ENCODE measurements at places on chromosomes 4 and X. TPM values are rescaled to one million over a fixed set of nuclear protein-coding genes. Genes with fewer than 3 reads are reported as not detected.
A peak's percentile ranks its signal among the peaks of the same experiment; 100 is the strongest.

Gene SPINK2
- total RNA-seq = not detected

Gene CENPU
- 2.1 TPM for total RNA-seq

Gene RTL3
- total RNA-seq = 0.52 TPM

Gene MAGEB2
- not detected for total RNA-seq

Gene SLC16A2
- total RNA-seq = 2.9 TPM

Gene CPZ
- total RNA-seq = 0.66 TPM

Gene UGT2B10
- not detected for total RNA-seq

- H3K4me3 ChIP-seq = no peak within 1 kb of the TSS
- H3K4me1 ChIP-seq = no peaks in the 10 kb centered on the region
- no peak within 1 kb of the TSS for H3K27ac ChIP-seq
- no peaks in the 10 kb centered on the region for H3K27me3 ChIP-seq
Observed at GRCh38 chrX:78327370-78328086, at the start of gene CYSLTR1. Gene CYSLTR1 (minus strand): TSS chrX:78327611. CDS start chrX:78273746, 53,865 bp downstream.

- no peak overlapping the region for H3K4me3 ChIP-seq
- no peaks in the 10 kb centered on the region for H3K4me1 ChIP-seq
- DNase-seq = no peak
- no peaks in the 10 kb centered on the region for H3K36me3 ChIP-seq
- H3K27me3 ChIP-seq = no peaks in the 10 kb centered on the region
Observed at GRCh38 chr4:96675896-96676295, 836.0 kb downstream of the PDHA2 start.

DNA sequence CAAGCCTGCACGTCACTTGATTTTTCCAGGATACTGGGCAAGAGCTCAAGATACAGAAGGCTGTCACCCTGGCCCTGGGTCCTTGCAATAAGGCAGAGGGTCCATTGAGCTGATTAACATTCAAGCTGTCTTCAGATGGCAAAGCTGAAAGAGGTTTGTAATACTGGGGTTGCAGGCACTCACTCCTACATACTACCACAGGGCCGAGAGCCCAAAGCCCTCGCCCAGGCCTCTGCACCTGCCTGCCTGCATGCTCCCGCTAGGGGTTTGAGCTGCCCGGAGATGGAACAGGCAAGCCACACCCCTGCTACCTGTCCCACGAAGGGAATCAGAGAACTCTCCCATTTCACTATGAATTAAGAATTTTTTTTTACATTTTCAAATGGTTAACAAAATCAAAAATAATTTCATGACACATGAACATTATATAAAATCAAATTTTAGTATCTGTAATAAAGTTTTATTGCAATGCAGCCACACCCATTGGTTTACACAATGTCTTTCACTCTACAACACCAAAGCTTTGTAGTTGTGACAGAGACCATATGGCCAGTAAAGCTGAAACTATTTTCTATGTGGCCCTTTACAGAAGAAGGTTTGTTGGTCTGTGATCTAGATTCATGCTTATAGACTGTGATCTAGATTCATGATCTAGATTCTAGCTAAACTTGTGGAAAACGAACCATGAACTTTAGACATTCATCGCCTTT lies 530.4 kb upstream of the IGFBP7 start:
- H3K27me3 ChIP-seq = no peaks in the 10 kb centered on the region
- no peak overlapping the region for H3K4me3 ChIP-seq
- no peak overlapping the region for H3K27ac ChIP-seq
- no peaks in the 10 kb centered on the region for H3K36me3 ChIP-seq

DNA sequence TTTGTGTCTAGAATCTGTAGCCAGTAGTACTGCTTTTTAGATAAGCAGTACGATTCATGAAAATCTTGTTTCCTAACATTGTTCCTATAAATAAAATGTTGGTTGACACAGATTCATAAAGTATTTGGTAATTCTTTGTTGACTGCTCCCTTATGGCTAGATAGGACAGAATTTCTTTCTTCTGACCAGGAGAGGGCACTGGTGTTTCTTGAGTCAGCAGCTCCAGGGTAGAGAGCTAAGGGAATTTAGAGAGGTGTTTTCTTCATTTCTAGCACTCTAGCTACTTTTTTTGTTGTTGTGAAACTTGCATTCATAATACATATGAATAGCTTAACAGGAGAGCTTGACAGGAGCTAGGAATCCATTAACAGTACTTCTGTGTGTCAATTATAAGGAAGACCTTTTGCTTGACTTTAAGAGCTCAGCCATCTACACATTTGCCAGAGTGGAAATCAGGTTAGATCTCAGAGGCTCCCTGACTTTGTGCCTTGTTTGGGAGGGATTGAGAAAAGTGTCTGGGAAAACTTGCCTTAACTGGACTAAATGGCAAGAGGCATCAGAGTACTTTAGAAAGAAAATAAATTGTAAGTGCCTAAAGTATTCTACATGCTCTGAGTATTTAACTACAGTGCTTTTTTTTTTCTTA lies 756.1 kb downstream of the SH3BGRL start:
- DNase-seq = no peak
- H3K4me1 ChIP-seq = no peaks in the 10 kb centered on the region
- no peak overlapping the region for H3K4me3 ChIP-seq
- no peak overlapping the region for H3K27ac ChIP-seq
- H3K27me3 ChIP-seq = no peaks in the 10 kb centered on the region
- H3K36me3 ChIP-seq = no peaks in the 10 kb centered on the region

- no peaks in the 10 kb centered on the region for H3K27me3 ChIP-seq
- no peaks in the 10 kb centered on the region for H3K36me3 ChIP-seq
- H3K4me3 ChIP-seq = no peak overlapping the region
- DNase-seq = no peak
Observed at GRCh38 chr4:7157666-7158065, 34.7 kb upstream of the SORCS2 start.

DNA sequence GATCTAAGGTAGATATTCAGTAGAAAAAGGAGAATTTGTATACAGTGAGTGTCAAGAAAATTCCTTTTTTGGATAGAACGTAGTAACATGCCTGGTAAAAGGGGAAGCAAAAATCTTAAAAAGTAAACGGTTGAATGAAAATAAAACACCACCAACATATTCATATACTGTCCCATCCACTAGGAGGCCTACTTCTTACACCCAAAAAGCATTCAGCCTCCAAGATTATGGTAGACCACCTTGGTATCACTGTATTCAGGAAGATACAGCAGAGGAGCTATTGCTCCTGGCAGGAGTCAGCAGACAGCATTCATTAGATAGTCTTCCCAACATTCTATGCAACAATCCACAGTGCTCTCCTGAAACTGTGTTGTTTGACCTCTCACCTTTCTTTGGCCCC lies 274.6 kb upstream of the MAGEB2 start:
- DNase-seq = no peak
- no peaks in the 10 kb centered on the region for H3K4me1 ChIP-seq
- H3K36me3 ChIP-seq = no peaks in the 10 kb centered on the region
- no peak overlapping the region for H3K4me3 ChIP-seq

GRCh38 chrX:18440835-18441234 lies 15.4 kb downstream of the CDKL5 start:
- no peak for DNase-seq
- no peak overlapping the region for H3K27ac ChIP-seq
- H3K27me3 ChIP-seq = no peaks in the 10 kb centered on the region
- H3K4me1 ChIP-seq = no peaks in the 10 kb centered on the region

GRCh38 chr4:133592106-133592505 lies 443.0 kb downstream of the PCDH10 start:
- no peaks in the 10 kb centered on the region for H3K36me3 ChIP-seq
- no peak for DNase-seq
- H3K27me3 ChIP-seq = no peaks in the 10 kb centered on the region
- H3K4me3 ChIP-seq = no peak overlapping the region

GRCh38 chr4:53747401-53747800 lies 156.1 kb upstream of the LNX1 start:
- no peak overlapping the region for H3K4me3 ChIP-seq
- no peaks in the 10 kb centered on the region for H3K4me1 ChIP-seq
- no peaks in the 10 kb centered on the region for H3K36me3 ChIP-seq
- no peak for DNase-seq

- H3K4me1 ChIP-seq = no peaks in the 10 kb centered on the region
- H3K4me3 ChIP-seq = no peak overlapping the region
- no peak overlapping the region for H3K27ac ChIP-seq
- no peaks in the 10 kb centered on the region for H3K36me3 ChIP-seq
Observed at GRCh38 chrX:82163701-82164100, 961.8 kb downstream of the SH3BGRL start.

- no peaks in the 10 kb centered on the region for H3K27me3 ChIP-seq
- H3K4me1 ChIP-seq = no peaks in the 10 kb centered on the region
- no peak overlapping the region for H3K4me3 ChIP-seq
- H3K27ac ChIP-seq = no peak overlapping the region
Observed at GRCh38 chr4:41600243-41600912, 62.4 kb downstream of the LIMCH1 start.

GRCh38 chr4:91113130-91113706 lies 986.0 kb downstream of the CCSER1 start:
- H3K27ac ChIP-seq = no peak overlapping the region
- no peaks in the 10 kb centered on the region for H3K36me3 ChIP-seq
- no peak overlapping the region for H3K4me3 ChIP-seq
- H3K4me1 ChIP-seq = no peaks in the 10 kb centered on the region

DNA sequence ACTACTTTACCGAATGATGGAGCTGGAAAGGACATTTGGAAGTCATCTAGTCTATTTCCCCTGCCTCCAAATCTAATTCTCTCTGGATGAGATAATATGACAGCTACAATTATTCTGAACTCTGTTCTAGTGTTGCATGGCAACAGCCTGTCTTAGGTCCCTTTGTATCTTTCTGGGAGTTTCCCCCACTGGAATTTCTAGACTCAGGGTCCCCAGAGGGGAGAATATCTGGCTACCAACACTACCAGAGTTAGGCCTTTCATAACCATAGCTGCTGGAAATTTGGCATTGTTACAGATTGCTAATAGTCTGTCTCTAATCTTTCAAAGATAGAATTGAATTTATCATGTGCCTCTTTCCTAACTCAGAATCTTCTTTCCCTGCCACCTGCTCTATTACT lies 4.5 kb downstream of the MSN start:
- no peak overlapping the region for H3K27ac ChIP-seq
- H3K36me3 ChIP-seq = no peaks in the 10 kb centered on the region
- no peak overlapping the region for H3K4me3 ChIP-seq

- H3K4me3 ChIP-seq = no peak overlapping the region
- no peaks in the 10 kb centered on the region for H3K36me3 ChIP-seq
- no peaks in the 10 kb centered on the region for H3K27me3 ChIP-seq
- peaks cover 27% of the 10 kb centered on the region for H3K4me1 ChIP-seq
Observed at GRCh38 chrX:110277609-110278008, 40.3 kb downstream of the AMMECR1 start.

DNA sequence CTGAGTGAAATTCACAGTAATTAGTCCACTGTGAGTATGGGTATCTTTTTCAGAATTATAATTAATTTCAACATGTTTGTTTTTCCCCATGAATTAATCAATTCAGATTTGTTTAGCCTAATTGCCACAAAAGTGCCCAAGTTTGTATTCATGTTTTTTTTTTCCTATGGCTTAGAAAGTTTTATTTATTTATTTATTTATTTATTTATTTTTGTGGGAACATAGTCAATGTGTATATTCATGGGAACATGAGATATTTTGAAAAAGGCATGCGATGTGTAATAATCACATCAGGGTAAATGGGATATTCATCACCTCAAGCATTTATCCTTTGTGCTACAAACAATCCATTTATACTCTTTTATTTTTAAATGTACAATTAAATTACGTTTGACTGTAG lies 475.3 kb downstream of the ADGRL3 start:
- DNase-seq = no peak
- no peaks in the 10 kb centered on the region for H3K27me3 ChIP-seq
- H3K36me3 ChIP-seq = no peaks in the 10 kb centered on the region
- H3K4me3 ChIP-seq = no peak overlapping the region
- H3K4me1 ChIP-seq = no peaks in the 10 kb centered on the region

- no peak overlapping the region for H3K4me3 ChIP-seq
- H3K36me3 ChIP-seq = no peaks in the 10 kb centered on the region
- no peak overlapping the region for H3K27ac ChIP-seq
- H3K27me3 ChIP-seq = no peaks in the 10 kb centered on the region
Observed at GRCh38 chrX:85941275-85941674, 106.1 kb downstream of the CHM start.

- no peak overlapping the region for H3K27ac ChIP-seq
- no peak for DNase-seq
- H3K4me1 ChIP-seq = peaks cover 8% of the 10 kb centered on the region
- no peaks in the 10 kb centered on the region for H3K36me3 ChIP-seq
Observed at GRCh38 chrX:56800801-56801200, 71.8 kb downstream of the NBDY start.

GRCh38 chr4:54446581-54446980 lies 211.2 kb upstream of the KIT start:
- H3K27ac ChIP-seq = no peak overlapping the region
- no peaks in the 10 kb centered on the region for H3K27me3 ChIP-seq
- no peak overlapping the region for H3K4me3 ChIP-seq
- H3K4me1 ChIP-seq = no peaks in the 10 kb centered on the region
- no peaks in the 10 kb centered on the region for H3K36me3 ChIP-seq

- no peak for DNase-seq
- no peaks in the 10 kb centered on the region for H3K27me3 ChIP-seq
- H3K27ac ChIP-seq = no peak overlapping the region
- H3K4me3 ChIP-seq = no peak overlapping the region
Observed at GRCh38 chr4:125389713-125390112, 75.0 kb downstream of the FAT4 start.

- H3K4me1 ChIP-seq = no peaks in the 10 kb centered on the region
- H3K4me3 ChIP-seq = no peak overlapping the region
- H3K27me3 ChIP-seq = no peaks in the 10 kb centered on the region
- peak; percentile 37 for DNase-seq
- no peaks in the 10 kb centered on the region for H3K36me3 ChIP-seq
- no peak overlapping the region for H3K27ac ChIP-seq
Observed at GRCh38 chrX:96372313-96373046, 312.2 kb upstream of the DIAPH2 start.

GRCh38 chrX:87518504-87518903 lies 902 bp downstream of the KLHL4 start:
- no peaks in the 10 kb centered on the region for H3K4me1 ChIP-seq
- H3K4me3 ChIP-seq = no peak overlapping the region
- H3K27ac ChIP-seq = no peak overlapping the region
- no peak for DNase-seq

GRCh38 chr4:28117084-28117682 lies 1256.5 kb downstream of the STIM2 start:
- H3K4me1 ChIP-seq = no peaks in the 10 kb centered on the region
- no peaks in the 10 kb centered on the region for H3K36me3 ChIP-seq
- no peak for DNase-seq
- no peak overlapping the region for H3K27ac ChIP-seq
- no peaks in the 10 kb centered on the region for H3K27me3 ChIP-seq
- H3K4me3 ChIP-seq = no peak overlapping the region

- H3K36me3 ChIP-seq = no peaks in the 10 kb centered on the region
- H3K4me3 ChIP-seq = no peak overlapping the region
- no peak overlapping the region for H3K27ac ChIP-seq
- no peak for DNase-seq
- H3K27me3 ChIP-seq = no peaks in the 10 kb centered on the region
Observed at GRCh38 chrX:39508300-39508692, 589.5 kb downstream of the BCOR start.

GRCh38 chr4:184355111-184355604 lies 119.2 kb downstream of the IRF2 start:
- no peaks in the 10 kb centered on the region for H3K36me3 ChIP-seq
- no peaks in the 10 kb centered on the region for H3K27me3 ChIP-seq
- H3K4me3 ChIP-seq = no peak overlapping the region
- H3K4me1 ChIP-seq = peaks cover 15% of the 10 kb centered on the region
- no peak overlapping the region for H3K27ac ChIP-seq
